ENCODE measurements at places on chromosomes 6 and 20.

DNA sequence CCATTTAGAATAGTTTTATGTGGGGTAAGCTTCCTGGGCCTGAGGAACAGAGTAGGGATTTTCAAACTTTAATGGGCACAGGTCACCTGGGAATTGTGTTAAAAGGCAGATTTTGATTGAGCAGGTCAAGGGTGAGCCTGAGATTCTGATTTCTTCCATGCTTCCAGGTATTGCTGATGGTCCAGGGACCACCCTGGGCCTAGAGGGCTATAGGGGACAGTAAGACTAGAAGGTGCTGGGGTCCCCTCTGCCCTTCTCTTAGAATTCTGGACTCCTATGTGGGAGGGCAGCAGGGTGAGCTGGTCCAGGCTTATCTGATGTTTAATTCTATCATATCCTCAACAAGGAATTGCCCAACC, 2.6 kb downstream of the DDR1 start:
- DNase-seq = no peak

GRCh38 chr6:116280161-116280932, 617 bp upstream of the TSPYL1 start:
- no peak for DNase-seq

DNA sequence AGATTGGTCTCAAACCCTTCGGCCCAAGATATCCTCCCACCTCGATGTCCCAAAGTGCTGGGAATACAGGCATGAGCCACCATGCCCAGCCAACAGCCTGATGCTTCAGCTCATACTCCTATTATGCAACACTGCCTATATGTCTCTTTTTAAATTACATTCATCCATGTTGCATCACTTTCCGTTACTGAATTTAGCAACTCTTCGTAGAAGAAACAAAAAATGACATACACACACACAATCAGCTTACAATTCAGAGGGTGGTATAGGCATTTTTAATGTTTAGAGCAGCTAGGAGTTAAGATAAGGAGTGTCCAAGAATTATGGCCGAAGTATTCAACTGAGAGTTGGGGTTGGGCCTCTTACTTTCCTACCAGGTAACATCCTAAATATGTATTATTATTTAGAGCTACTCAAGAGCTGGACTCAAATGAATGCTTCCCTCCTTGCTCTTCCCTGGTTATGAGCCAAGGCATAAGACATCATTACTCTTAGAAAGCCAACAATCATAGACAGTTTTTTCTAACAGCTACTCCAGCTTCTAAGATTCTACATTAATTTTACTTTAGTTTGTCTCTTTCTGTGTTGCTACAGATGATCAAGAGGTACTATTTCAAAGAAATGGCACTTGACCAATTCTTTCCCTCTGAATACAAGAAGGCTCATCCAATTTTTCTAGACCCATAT, 62.0 kb upstream of the BMP5 start:
- DNase-seq = no peak

DNA sequence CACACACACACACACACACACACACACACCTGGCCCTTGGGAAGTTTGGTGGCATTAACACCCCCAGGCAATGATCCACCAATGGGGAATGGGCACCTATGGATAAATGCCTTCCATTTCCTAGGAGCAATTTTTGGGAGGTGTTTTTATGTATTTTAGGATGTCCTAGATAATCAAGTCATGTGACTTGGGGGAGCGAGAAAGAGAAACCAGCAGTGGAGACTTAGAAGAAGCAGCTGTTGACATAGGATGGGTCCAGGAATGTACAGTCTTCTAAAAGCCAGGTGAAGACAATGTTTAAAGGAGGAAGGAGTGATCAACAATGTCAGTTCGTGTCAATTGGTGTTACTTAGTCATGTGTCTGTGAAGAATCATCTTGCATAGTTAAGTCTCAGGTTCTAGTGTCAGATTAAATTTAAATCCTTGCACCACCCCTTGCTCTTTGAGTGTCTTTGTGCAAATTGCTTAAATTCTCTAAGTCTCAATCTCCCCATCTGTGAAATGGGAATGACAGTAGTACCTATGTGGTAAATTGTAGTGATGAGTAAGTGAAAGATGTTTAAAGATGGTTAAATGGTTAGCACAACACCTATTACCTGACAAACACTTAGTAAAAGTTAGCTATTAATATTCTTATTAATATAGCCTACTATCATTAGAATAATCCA, 4.4 kb upstream of the SLC35B3 start:
- no peak for DNase-seq

DNA sequence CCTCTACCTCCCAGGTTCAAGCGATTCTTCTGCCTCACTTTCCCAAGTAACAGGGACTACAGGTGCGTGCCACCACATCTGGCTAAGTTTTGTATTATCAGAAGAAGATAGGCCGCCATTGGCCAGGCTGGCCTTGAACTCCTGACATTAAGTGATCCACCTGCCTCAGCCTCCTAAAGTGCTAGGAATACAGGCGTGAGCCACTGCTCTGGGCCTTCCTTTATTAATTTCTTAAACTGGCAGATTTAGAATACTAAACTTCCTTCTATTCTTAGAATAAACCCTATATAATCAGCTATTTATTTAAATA, 86.6 kb downstream of the HFE start:
- DNase-seq = no peak

- peak; percentile 82 for DNase-seq
Measured at GRCh38 chr6:113414511-113414910, 442.6 kb upstream of the MARCKS start.

DNA sequence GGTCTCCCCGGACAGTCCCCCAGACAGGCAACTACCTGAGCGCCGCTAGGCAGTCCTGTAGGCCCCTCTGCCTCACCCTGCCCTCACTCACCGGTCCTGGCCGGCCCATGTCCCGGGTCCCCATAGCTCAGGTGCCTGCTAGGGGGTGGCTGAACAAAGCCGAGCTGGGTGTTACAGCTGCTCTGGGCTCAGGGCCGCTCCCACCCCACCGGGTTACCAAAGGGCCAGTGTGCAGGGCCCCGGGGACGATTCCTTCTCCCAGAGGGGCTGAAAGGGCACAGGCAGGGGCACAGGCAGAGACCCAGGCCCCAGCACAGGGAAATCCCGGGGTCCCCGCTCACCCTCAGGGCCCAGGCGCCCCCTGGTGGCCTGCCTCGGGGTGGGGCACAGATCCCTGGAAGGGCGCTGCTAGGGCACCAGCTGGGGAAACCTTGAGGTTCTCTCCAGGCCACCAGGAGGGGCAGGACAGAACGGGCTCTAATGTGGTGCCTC, 118.4 kb downstream of the GRM4 start:
- DNase-seq = no peak

- peak; percentile 87 for DNase-seq
Measured at GRCh38 chr6:24774696-24775519, at the start of gene GMNN. TSS of gene GMNN (plus strand) at chr6:24774937. CDS start at chr6:24777247, 2,310 bp downstream.

DNA sequence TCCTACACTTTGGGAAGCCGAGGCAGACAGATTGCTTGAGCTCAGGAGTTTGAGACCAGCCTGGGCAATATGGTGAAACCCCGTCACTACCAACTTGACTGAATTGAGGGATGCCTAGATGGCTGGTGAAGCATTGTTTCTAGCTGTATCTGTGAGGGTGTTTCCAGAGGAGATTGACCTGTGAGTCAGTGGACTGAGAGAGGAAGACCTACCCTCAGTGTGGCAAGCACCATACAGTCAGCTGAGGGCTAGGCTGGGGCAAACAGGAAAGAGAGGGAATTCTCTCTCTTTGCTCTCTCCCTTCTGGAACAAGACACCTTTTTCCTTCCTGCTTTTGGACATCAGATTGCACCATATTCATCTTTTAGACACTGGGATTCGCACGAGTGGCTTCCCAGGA, 3.7 kb upstream of the ZUP1 start:
- no peak for DNase-seq

DNA sequence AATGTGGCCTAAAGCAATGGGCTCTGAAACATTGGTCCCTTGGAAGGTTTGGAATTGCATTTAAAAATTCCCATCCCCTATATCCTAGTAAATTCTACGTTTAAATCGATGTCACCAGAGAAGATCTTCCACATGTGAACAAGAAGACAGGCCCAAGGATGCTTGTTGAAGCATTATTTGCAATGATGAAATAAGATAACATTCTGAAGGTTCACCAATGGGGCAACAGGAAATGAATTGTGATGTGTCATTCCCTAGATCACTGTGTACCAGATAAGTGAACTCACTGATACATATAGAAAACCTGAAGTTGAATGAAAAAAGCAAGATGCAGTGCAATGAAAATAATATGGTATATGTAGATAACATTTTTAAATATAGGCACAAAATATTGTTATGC, 464.3 kb upstream of the BTBD3 start:
- no peak for DNase-seq

GRCh38 chr6:154428897-154429296, 72.3 kb upstream of the IPCEF1 start:
- DNase-seq = no peak

DNA sequence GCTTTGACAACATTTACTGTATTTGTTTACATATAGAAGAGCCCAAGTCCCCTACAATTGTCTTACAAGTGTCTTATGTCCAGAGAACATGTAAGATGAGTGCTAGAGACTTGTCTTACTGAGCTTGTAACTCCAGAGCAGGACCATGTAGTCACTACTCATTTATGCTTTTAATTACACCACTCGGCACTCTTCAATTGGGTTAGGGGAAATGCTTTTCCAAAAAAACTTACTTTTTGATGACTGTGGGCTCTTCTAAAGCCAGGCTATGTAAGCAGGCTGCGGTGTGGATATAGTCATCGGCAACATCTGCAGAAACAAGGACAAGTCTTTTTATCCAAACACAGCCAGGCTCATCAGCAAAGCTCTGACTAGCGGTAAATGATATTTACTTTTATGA, 18.7 kb downstream of the SNX5 start:
- no peak for DNase-seq

DNA sequence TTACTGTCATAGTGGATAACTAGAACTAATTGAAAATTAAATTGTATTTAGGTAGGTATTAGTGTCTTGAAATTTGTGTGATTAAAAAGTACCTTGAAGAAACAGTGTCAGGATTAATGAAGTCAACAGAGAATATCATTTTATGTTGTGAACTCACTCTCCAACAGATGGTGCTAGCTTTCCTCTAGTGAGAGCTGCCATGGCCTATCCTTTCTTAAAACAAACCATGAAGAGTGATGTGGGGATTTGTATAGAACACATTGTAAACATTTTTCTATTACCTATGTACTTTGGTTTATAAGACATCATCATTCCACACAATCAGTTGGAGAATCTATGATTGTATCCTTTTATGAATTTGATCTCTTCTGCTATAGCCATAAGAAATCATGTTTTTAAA, 4.8 kb upstream of the SRSF12 start:
- peak; percentile 24 for DNase-seq

GRCh38 chr20:36541227-36541767, at the start of gene MYL9:
TSS of gene MYL9 (plus strand) at chr20:36541519. CDS start at chr20:36544885, 3,366 bp downstream.
- peak; percentile 59 for DNase-seq

GRCh38 chr6:70616728-70617260, 50.1 kb downstream of the SDHAF4 start:
- no peak for DNase-seq

GRCh38 chr6:128403618-128404444, 116.6 kb downstream of the PTPRK start:
- DNase-seq = no peak

DNA sequence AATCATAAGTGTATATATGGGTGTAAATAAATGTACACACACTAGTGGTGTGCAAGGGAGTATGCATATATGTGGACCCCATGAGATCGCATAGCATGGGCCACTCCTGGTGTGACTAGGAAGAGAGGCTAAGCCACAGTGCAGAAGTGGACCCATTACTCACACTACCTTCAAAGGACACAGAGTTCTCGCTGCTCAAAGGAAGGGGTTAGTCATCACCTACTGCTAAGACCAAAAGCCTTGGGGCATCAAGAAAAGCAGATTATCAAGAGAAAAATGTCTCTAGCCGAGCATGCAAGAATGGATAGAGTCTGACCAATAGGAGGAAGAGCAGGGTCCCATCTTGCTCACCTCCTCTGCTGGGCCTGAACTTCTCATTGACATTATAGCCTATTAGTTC, 195.5 kb downstream of the MAFB start:
- DNase-seq = no peak

GRCh38 chr20:47578543-47578942, 76.9 kb downstream of the NCOA3 start:
- no peak for DNase-seq

- no peak for DNase-seq
Measured at GRCh38 chr20:15627501-15627903, 945.7 kb downstream of the KIF16B start.

- no peak for DNase-seq
Measured at GRCh38 chr6:34757687-34758274, 476 bp downstream of the SNRPC start.

- DNase-seq = no peak
Measured at GRCh38 chr6:6683969-6684833, 95.7 kb downstream of the LY86 start.

GRCh38 chr6:148761527-148762011, 14.7 kb downstream of the UST start:
- no peak for DNase-seq

- DNase-seq = no peak
Measured at GRCh38 chr6:32932132-32932868, 8.5 kb downstream of the HLA-DMB start.

GRCh38 chr6:136427378-136427717, 122.9 kb downstream of the MAP7 start:
- DNase-seq = no peak

DNA sequence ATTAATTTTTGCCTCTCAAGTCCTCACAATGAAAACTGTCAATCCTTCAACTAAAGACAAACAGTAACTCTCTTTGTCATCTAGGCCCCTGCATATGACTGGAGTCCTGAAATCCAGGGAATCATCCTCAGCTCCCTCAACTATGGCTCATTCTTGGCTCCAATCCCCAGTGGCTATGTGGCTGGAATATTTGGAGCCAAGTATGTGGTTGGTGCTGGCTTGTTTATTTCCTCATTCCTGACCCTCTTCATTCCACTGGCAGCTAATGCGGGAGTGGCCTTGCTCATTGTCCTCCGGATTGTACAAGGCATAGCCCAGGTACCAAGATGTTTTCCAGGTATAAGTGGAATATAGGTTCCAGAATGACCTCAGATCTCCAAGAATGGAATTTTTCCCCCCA, 15.4 kb downstream of the SLC17A4 start:
- DNase-seq = no peak

GRCh38 chr20:7214081-7214740, 446.7 kb downstream of the BMP2 start:
- no peak for DNase-seq

DNA sequence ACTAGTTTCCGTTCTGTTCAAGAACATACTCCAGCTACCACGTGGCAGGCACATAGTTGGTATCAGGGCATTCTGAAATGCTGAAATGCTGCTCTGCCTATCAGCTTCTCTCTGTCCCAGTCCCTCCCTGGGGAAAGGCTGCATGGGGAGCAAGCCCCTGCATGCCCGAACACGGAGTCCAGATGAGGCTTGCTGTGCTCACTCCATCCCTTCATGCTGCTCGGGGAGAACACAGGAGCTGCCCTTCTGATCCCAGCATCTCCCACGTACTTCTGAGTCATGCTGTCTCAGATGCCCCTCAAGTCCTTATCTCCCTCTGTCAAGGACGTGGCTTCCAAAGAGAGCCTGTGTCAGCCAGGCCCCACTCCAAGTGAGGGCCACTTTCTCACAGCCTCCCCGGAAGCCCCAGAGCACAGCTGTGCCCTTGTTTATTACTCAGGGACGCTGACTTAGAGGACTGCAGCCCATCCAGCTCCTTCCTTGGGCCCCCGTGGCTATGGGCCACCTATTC, 29.4 kb downstream of the THBS2 start:
- DNase-seq = peak; percentile 7

All from amniotic stem cell (primary cell).